ENCODE measurements at places on chromosomes 3 and 15.

- DNase-seq = no peak
Observed at GRCh38 chr15:31350771-31351170, 24.1 kb downstream of the KLF13 start.

DNA sequence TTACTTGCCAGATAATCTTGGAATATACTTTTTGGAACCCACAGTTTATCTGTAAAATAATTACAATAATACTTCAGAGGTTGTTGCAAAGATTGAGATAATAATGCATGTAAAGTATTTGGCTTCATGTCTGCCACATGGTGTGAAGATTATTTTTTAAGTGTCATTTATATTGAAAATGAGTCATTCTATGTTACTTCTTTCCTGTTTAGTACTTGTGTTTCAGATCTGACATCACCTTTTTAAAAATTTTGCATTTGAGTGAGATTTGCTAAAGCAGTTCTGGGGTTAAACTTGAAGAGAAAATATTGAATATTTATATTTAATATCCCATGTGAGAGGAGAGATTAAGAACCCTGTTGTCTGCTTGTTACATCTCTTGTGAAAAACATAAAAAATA lies 31.2 kb downstream of the IQGAP1 start:
- no peak for DNase-seq

- DNase-seq = no peak
Observed at GRCh38 chr15:74616366-74616939, 817 bp downstream of the CLK3 start.

GRCh38 chr15:96657096-96657495 lies 326.6 kb downstream of the NR2F2 start:
- DNase-seq = no peak

GRCh38 chr15:74179983-74180880 lies 6.7 kb downstream of the ISLR start:
- DNase-seq = no peak

DNA sequence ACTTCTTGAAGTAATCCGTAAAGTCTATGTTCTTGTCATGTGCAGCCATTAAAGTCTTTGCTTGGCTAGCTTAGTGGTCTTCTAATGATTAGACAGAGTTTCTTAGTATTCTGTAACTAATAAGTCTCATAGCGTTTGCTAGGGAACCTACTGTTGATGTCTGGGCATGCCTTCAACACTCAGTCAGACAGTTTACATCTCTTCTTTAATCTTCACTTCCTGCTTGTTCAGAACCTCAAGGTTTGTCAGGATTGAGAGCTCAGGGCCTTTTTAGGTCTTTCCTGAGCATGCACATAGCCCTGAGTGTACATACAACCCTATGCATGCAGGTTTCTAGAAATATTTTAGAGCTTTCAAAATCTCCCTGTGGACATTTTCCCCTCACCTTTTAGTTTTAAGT lies 426.3 kb downstream of the AGBL1 start:
- DNase-seq = no peak

Measured in KG1 (cell line).